ENCODE measurements at places on chromosomes 7 and 10.

DNA sequence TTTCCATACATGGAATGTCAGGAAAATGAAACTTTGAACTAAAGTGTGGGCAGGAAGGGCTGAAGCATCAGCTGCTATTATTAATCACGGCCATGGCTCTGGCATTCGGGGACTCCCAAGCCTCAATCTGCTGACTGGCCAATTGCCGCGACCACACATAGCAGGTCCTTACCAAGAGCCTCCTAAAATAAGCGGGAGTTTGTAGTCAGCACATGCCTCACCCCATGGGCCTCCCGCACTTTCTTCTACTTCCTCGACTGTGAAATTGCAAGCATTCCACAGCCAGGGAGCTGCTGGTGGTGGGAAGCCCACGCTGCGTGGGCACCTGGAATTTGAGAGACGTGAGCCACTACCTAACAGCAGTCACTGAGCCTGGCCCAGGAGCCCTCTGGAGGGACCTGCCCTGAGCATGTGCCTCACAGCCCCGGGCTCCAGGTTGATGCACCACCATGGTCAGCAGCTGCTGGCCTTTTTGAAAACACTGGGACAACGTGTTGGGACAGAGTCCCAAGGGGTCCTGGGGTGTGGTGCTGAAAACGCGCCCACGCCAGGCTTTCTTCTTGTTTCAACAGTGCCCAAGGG lies 211.4 kb downstream of the TNS3 start:
- no peak for DNase-seq

DNA sequence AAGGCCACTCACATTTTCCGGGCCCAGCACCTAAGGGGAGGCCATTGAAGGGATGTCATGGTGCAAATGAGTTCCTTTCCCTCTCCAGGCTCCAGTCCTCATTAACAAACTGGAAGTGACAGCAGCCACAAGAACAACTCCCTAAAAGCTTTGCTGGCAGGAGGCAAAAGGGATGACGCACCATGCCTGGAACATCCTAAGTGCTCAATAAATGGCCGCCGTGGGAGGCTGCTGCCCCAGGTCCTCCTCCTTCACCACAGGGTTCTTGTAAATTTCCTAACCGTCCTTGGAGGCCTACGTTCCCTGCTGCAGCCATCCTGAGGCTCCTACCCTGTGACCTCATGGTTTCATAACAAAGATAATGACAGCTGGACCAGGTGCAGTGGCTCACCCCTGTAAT lies 41.3 kb upstream of the CAMK1D start:
- DNase-seq = no peak

DNA sequence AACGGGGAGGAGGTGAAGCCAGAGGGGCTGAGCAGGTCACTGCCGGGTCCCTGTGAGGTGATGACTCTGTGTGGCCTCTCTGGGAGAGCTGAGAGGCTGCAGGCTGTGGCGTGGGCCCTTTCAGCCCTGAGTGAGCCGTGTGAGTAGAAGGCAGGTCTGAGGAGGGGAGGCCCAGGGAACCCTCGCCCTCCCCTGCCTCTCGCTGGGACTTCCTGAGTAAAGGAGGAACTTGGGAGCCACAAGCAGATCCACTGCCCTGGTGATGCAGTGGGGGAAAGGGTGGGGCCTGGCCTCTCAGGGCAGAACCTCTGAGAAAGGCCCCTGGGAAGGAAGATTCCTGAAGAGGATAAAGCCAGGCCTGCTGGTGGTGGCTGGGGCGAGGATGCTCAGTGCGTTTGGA lies 22.8 kb downstream of the EEPD1 start:
- DNase-seq = no peak

- DNase-seq = no peak
Measured at GRCh38 chr7:116633131-116633988, 38.6 kb upstream of the MET start.

DNA sequence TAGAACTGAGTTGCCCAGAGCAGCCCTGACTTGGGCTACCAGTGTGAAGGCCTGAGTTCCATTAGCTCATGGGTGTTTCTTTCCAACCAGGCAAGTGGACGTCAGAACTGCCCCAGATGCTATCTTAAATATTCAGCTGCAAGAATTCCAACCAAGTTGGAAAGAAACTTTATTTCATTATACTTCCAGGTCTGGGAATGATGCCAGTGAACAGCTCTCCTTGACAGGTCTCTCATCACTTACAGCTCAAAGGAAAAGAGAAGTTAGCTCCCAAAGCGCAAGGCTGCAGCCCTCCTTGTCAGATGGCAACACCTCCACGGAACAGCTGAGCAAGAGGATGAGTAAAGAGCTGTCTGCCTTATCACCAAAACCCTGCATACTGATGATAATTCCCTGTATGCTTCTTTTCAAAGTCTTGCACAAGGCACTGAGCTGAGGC lies 255.5 kb upstream of the AOAH start:
- DNase-seq = no peak

DNA sequence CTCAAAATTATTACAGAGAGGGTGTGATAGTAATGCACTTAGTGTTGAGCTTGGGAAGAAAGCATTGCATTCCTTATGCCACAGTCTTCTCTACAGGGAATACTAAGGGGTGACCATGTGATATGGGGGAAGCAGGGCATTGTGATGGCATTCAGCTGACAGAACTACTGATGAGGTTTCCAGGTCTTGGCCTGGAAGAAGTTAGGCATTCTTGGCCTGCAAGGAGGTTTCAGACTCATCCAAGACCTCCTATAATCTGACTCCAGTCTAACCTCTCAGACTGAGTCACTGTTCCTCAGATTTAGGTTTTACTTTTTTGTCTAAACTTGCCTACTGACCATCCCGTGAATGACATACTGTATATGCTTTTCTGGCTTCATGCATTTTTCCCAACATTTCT lies 7.9 kb downstream of the STMP1 start:
- DNase-seq = no peak

GRCh38 chr7:102721-103120 lies 89.7 kb upstream of the FAM20C start:
- DNase-seq = no peak

DNA sequence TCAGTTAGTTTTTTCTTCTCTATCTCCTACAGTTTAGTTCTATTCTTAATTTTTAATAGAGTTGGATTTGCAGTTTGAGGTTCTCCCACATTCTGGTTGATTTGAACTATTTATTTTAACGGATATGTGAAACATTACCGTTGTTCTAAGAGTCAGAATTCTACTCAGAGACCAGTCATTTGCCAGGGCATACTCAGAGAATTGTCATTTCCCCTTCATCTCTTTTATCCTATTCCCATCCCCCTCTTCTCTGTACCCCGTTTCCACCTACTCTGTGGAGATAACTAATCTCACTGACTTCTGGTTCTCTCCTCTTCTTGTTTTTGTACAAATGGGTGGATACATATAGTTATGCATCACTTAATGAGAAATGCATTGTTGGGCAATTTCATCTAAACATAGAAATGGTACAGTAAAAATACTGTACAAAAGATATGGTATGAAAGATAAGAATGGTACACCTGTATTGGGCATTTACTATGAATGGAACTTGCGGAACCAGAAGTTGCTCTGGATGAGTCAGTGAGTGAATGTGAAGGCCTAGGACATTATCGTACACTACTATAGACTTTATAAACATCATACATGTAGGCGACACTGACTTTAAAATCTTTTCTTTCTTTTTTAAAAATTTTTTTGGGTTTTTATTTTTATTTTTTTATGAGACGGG lies 53.1 kb downstream of the INPP5F start:
- no peak for DNase-seq

DNA sequence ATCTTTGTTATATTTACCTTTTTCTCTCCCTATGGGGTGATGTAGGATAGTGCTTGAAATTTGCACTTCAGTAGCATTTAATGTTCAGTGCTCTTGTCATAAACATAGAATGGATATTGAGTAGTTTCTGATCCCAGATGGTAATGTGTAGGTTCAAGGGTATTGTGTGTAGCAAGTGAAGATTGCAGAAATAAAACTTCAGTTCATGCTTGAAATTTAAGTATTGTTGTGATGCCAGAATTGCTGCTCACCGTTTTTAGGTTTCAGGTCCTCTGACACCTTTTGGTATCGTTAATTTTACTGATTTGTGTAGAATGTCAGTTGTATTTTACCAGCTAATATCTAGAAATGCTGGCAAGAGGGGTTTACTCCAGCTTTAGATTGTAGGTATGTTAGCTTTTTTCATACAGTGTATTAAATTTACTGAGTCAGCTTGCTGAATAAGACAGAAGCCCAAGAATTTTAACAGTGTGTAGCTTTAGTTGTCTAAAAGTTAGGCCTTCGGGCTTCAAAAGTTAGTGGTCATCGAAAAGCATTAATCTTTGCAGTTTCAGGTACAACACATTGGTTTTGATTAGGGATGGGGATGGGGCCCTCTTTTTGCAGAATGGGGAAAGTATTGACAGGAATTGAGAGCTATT lies 1.9 kb downstream of the PTEN start:
- no peak for DNase-seq

DNA sequence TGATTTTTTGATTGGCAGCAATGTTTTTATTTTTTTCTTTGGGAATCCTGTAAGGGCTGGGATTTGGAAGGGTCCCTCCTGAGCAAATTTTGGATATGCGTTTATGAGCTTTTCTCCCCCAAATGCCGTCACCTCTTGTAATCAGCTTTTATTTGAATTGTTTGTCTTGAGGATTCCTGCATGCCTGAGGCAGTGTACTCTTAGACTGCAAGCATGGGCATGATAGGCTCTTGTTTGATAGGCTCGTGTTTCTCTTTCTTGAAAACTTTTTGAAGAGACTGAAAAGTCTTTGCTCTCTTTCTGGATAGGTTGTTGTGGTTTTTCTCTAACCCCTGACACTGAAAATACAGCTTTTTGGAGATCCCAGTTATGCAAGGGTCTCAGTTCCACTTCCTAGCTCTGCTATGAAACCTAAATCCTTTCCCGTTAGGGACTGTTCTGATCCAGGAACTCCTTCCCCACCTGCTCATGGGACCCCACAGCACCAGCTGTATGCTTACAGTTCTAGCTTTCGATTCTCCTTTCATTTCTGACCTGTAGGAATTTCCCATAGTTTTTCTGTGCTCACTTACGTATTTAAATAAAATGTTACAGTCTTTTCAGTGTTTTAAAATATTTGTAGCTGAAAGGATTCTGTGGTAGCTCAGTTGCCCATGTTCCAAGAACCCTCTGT lies 17.2 kb downstream of the TSPAN13 start:
- no peak for DNase-seq

GRCh38 chr7:143321734-143322133 lies 5.8 kb downstream of the CLCN1 start:
- DNase-seq = no peak

GRCh38 chr7:88500131-88500530 lies 193.4 kb upstream of the STEAP4 start:
- no peak for DNase-seq

GRCh38 chr10:50740293-50740648 lies 535 bp downstream of the ASAH2B start:
- no peak for DNase-seq

DNA sequence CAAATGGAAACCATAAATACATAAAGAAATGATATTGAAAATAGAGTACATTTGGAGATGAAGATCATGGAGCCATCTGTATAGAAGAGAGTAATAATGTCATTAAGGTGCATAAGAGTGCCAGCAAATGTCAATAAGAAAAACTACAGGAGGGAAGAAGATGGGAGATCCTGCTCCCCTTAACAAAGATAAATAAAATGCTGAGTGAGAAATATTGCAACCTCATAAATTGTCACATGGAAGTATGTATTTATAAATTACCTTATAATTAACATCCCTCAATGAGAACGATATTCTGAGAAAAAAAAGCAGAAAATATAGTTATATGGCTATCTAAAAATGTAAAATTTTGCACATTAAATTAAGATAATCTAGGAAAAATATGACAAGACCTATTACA lies 155.2 kb upstream of the PRSS1 start:
- no peak for DNase-seq

DNA sequence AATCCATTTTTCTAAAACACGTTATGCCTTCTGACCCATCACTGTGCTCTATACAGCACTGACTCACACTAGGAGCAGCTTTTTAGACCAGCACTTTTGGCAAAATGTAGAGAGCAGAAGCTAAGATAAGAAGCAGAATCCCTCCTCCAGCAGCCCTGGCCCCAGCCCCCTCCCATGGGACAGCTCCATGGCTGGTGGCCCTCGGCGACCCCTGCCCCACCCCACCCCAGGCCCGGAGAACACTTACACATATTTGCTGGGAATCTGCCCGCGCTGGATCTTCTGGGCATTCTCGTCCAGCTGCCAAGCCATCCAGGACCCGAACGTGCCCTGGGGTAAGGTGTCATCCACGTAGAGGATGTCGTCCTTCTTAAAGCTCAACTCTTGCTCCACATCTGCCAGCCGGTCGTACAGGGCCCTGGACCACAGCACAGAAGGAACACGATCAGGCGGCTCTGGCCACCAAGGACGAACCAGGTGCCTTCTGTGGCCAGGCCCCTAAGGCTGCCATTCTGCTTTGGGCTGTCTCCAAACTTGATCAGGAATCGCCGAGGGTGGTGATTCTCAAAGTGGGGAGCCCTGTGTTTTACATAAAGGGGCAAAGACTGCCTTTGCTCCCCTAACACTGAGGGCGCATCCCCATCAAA lies 119.9 kb downstream of the DLG5 start:
- DNase-seq = no peak

DNA sequence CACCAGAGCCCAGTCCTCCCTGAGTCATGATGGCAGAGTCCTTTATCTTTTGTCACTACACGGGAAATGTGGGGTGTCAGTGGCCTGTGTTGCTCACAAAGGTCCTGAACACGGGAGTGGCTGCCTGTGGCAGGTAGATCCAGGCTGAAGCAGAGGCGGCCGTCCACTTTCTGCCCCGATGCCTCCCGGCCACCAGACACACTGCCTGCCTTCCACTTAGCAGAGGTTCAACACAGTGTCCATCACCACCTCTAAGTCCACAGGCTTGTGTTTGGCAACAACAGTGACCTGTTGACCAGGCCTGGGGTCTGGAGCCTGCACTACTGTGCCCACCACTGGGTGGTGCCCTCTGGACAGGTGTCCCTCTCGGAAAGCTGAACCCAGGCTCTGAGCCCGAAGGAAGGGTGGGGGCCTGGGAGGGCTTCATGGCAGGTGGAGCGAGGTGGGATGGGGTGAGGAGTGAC lies 49.9 kb upstream of the CAMK2B start:
- DNase-seq = no peak

DNA sequence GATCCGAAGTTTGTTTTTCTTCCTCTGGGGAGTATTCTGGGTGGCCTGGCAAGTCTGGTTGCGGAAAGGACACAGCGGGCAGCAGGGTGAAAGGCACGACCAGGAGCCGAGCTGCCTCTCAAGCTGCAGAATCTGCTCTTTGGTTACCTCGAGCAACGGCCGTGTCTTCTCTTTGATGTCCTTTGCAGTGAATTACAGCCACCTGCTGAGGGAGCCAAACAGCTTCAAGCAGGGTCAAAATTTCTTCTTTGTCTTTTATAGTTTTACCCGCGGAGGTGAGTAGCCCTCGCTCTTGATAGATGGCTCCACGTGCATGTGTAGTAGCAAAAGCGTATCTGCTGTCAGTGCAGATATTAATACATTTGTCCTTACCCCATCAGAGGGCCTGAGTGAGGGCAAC lies 177.3 kb upstream of the MBL2 start:
- no peak for DNase-seq

- DNase-seq = no peak
Measured at GRCh38 chr10:132448248-132448731, 51.3 kb downstream of the PWWP2B start.

Measured in activated naive CD4-positive, alpha-beta T cell (primary cell).